ENCODE measurements at places on chromosomes 13 and 19. TPM values are rescaled to one million over a fixed set of nuclear protein-coding genes. Genes with fewer than 3 reads are reported as not detected.

DNA sequence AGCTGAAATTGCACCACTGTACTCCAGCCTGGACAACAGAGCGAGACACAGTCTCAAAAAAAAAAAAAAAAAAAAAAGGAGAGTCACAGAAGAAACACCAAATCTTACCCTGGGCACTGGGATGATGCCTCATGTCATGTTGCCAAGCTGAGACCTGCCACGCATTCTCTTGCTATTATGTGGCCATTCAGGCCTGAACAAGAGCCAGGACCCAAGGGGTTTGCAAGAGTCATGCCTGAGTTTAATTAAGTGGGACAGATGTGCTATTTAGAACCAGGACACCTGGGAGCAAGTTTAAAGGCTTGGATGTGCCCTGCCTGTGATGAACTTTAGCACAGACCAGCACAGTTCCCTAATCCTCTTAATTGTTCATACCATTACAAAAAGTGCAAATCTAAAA, 9.8 kb downstream of the PNMA8A start:
- no peaks in the 10 kb centered on the region for H3K27me3 ChIP-seq
- no peak overlapping the region for H3K4me3 ChIP-seq
- no peaks in the 10 kb centered on the region for H3K36me3 ChIP-seq
- no peak overlapping the region for H3K27ac ChIP-seq
- peaks cover 9% of the 10 kb centered on the region for H3K4me1 ChIP-seq

- no peaks in the 10 kb centered on the region for H3K36me3 ChIP-seq
- no peaks in the 10 kb centered on the region for H3K27me3 ChIP-seq
These were observed 81.8 kb upstream of the RUBCNL start for GRCh38 chr13:46468570-46469463.

CD70 gene
- total RNA-seq = 285 TPM

ATP1A3 gene
- 0.72 TPM for total RNA-seq
